Psoas muscle (tissue), 8 donors: ENCODE measurements at places on chromosomes 7 and 10.
A peak's percentile ranks its signal among the peaks of the same experiment; 100 is the strongest.

GRCh38 chr7:68166525-68166924 lies 1169.9 kb downstream of the TYW1 start:
- DNase-seq, result no peak

DNA sequence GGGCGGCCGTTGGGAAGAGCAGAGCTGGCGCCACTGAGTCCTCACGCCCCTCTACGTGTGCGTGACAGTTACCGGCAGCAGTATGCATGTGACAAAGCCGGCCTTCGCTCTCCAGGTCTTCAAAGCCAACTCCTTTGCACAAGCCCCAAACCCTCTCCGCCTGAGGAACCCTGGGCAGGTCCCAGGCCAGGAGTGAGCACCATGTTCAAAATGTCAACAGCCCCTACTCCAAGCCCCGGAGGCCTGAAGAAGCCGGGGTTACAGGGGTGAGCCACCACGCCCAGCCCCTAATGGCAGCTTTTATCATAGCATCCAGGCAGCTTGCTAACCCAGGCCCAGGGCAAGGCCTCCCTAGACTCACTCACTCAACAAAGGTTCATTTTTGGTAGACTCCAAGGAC lies 70.8 kb downstream of the OAT start:
- DNase-seq, result no peak

DNA sequence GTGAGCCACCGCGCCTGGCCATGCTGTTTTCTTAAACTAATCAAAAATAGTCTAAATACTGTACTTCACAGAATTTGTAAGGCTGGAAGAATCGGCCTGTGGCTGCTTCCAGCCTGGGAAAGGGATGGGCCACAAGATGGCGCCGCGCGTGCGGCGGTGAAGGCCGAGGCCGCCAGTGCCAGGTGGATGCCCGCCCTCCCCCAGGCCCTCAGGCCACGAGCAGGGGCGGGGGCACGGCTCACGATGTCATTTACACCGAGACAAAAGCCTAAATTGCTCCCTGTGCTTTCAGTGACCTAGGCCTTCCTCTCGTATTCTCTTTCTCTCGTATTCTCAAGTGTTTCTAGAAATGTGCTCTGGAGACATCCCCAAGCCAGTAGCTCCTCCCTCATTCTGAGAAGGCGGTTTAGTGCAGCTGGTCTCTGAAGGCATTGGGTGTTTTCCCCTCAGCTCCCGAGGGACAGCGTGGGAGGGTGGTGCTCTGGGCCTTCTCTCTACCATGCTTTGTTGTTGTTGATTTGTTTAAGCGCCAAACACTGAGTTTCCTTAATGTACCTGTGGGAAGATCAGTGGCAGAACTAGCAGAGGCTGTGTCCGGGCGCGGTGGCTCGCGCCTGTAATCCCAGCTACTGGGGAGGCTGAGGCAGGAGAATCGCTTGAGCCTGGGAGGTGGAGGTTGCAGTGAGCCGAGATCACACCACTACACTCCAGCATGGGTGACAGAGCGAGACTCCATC lies 68.4 kb downstream of the CDC123 start:
- DNase-seq, result peak; percentile 75

DNA sequence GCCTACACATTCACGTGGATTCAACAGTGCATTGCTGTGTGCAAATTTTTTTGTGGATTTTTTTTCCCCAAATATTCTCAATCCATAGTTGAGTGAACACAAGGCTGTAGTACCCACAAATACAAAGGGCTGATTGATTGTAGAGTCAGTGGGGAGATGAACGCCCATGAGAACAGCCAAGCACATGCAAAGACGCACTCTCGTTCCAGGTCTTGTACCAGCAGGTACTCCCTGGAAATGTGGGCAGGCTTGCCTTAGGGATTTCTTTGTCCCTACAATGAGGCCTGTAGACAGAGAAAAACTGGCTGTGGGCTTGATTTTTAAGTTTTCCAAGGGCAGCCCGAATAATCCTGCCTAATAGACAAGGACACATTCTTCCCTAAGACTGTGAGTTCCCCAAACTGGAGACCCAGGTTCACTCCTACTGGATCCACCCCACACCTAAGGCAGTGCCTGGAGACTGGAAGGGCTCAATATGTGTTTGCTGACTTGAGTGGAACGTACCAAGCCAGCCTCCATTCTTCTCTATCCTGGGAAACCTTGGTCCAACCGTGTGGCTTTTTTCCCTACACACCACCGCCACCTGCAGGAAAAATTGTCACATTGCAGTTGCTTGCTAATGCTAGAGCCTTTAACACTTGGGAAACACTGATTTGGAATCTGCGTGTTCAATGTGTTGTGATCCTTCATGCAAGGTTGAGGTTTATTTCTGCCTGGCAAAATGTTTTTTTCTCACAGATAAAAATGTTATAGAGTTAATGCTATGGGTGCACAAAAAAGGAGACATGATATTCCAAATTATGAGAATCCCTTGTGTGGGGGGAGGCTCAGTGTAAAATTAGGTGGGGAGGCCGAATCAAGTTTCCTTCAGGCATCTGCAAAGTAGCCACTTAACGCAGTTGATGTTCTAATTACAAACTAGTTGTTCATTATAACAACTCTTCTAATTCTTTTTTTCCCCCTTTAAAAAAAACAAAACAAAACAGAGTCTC lies 49.3 kb downstream of the PPP1R17 start:
- no peak for DNase-seq

DNA sequence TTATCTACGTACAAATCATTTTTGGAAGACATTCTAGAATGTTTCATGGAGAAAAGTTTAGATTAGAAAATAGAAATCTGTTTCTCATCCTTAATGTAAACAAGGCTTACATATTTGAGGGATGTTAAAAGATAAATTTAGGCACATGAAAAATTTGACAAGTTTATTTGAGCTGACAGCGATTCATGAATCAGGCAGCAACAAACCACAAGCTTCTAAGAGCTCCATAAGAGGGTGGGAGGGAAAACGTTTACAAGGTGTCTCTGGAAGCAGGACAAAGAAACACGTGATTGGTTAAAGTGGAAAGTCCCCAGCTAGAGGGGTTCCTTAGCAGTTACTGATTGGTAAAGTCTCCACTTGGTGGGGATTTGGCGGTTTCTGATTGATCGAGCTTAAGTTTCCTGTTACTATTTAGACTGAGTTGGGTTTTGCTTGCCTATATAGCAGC lies 228.9 kb upstream of the PITRM1 start:
- DNase-seq, result no peak

GRCh38 chr10:77403761-77404160 lies 233.8 kb downstream of the KCNMA1 start:
- DNase-seq, result no peak

DNA sequence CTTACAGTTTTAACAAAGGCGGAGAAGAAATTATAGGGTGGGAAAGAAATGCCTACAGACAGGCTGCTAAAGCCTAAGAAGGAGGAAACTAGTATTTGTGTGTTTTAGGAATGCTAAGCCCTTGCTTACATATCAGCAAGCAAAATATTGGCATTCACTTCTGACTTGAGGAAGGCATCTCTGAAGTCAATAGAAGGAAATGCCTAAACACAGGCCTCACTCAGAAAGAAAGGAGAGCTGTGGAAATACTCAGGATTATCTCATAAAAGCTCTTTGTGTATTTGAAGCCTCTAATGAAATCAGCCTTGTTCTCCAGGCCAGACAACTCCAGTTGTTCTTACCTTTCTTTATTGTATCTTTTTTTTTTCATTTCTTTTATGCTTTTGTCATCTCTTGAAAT lies 158.0 kb downstream of the AUTS2 start:
- no peak for DNase-seq

- no peak for DNase-seq
Observed at GRCh38 chr10:93604146-93604545, 3.1 kb upstream of the RBP4 start.

- DNase-seq, result peak; percentile 72
Observed at GRCh38 chr7:2843711-2844152, 376 bp downstream of the GNA12 start.

DNA sequence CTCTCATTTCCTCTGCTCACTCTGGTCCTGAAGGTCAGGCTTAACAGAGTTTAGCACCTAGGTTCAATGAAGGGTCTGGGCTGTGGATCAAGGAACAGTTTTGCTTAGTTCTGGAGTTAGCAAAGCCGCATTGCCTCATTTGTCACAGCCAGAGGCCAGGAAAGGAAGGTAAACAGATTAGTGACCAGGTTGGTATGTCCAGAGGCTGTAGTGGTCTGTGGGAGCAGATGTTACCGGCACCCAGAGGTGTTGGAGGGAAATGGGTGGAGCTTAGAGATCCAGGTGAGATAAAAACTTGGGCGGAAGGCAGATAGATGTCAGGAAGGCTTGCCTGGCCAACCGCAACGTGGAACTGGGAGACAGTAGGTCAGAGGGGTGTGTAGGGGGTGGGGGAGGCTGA lies 36.6 kb upstream of the ZMIZ2 start:
- DNase-seq, result no peak

DNA sequence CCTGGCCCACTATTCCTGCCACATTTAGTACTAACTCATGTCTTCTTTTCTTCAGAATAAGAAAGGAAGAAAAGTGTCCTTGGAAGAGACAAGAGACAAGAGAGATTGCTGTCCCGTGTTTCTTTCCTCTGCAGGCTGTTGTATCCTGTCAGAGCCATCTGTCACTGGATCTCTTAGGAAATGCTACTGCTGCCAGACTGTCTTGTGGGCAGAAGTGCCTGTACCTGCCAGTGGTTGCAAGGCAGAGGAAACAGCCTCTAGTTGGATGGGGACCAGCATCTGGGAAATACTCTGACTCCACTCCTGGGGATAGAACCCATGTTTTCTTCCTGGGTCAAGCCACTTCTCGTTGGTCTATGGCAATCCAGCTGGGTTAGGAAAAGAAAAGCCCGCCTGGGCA lies 16.7 kb upstream of the MAP3K8 start:
- DNase-seq, result no peak

GRCh38 chr10:119235356-119235755 lies 28.0 kb downstream of the GRK5 start:
- DNase-seq, result no peak

- no peak for DNase-seq
Observed at GRCh38 chr10:110225441-110225755, 18.0 kb downstream of the MXI1 start.

- no peak for DNase-seq
Observed at GRCh38 chr7:84364708-84365107, 170.1 kb upstream of the SEMA3A start.

DNA sequence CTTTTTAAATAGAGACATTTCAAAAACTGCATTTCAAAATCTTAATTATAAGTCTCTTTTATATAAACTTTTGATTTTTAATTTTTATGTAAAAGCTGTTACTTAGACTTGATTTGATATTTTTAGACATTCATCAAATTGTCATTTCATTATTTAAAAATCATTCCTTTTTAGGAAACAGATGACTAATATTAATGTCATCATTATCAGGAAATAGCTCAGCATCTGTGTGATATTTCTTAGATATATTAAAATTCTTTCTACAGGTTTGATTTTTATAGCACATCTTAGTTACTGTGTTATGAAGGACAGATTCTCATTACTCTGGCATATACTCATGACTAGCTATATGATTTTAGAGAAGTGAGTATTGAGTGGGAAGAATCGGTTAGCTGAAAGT lies 17.2 kb downstream of the RUNDC3B start:
- no peak for DNase-seq

DNA sequence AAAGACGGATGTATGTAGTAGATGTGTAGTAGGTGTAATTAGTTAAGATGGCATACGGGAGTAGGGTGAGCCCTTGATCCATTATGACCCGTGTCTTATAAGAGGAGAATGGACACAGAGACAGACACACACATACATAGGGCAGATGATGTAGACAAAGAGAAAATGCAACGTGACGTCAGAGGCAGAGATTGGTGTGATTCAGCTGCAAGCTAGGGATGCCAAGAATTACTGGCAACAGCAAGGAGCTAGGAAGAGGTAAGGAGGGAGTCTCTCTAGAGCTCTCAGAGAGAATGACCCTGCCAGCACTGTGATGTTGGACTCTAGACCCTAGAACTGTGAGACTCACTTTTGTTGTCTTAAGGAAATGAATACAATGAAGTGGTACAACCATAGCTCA lies 247.0 kb upstream of the HABP2 start:
- no peak for DNase-seq

GRCh38 chr7:38756521-38756920 lies 125.3 kb upstream of the AMPH start:
- DNase-seq, result no peak

- DNase-seq, result peak; percentile 47
Observed at GRCh38 chr7:44101966-44102845, 1.9 kb upstream of the AEBP1 start.

- DNase-seq, result no peak
Observed at GRCh38 chr10:26914898-26915297, 54.1 kb upstream of the ABI1 start.

DNA sequence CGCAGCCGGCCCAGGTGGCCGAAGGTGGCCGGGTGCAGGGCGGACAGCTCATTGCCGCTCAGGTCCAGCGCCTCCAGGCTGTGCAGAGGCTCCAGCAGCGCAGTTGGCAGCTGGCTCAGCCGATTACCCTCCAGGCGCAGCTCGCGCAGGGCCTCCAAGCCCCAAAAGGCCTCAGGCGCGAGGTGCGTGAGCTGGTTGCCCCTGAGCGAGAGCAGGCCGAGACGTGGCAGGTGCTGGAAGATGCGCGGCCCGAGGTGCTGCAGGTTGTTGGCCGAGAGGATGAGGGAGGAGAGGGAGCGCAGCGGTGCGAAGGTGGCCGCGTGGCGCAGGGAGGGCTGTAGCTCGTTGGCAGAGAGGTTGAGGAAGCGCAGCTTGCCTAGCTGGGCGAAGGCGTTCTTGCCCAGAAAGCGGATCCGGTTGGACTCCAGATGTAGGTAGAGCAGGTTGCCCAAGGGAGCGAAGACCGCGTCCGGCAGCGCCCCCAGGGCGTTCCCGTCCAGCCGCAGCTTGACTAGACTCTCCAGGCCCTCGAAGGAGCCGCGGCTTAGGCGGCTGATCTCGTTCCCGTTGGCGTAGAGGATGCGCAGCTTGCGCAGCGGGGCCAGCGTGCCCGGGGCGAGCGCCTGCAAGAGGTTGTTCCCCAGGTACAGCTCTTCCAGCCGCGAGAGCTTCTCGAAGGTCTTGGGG lies 923 bp downstream of the TRIL start:
- peak; percentile 36 for DNase-seq

DNA sequence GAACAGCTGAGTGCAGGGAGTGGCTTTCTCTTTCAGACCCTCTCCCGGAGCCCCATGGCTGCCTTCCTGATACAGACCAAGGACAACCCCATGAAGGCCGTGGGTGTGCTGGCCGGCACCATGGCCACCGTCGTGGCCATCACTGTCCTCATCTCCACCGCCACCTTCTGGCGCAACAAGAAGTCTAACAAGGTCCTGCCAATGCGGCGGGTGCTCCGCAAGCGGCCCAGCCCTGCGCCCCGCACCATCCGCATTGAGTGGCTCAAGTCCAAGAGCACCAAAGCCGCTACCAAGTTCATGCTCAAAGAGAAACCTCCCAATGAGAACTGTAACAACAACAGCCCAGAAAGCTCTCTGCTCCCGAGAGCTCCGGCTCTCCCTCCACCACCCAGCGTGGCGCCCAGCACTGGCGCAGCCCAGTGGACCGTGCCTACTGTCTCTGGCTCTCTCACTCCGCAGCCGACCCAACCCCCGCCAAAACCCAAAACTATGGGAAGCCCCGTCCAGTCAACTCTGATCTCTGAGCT lies 11.2 kb downstream of the LRIT2 start:
- no peak for DNase-seq

DNA sequence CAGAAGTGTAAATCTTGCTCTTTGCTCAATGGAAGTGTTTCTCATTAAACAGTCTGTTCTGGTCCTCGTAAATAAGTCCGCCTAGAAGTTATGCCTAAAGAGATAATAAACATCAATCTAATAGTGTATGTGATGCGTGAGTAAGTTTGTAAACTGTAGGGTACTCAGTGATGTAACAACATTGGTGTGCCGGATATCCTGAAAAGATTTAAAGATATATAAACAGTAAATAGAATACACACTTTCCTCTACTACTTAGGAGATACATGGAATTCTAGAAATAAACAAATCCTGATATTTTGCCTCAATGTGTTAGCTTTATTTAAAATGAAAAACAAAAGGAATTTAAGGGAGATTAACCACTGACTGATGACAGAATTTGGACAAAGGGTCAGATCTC lies 123.5 kb downstream of the AHR start:
- DNase-seq, result no peak
